Stomach (tissue), 19 donors: ENCODE measurements at places on chromosomes 4 and X. TPM values are rescaled to one million over a fixed set of nuclear protein-coding genes. Genes with fewer than 3 reads are reported as not detected.

AKAP14 gene
- not detected for total RNA-seq

CLDN22 gene
- not detected for total RNA-seq

- DNase-seq, result peak; percentile 74
Measured at GRCh38 chr4:73869130-73870055, at the start of gene CXCL1. Gene CXCL1 (plus strand): TSS chr4:73869393. CDS start chr4:73869471, 78 bp downstream.

GRCh38 chrX:132231587-132231986, 12.3 kb upstream of the RAP2C start:
- DNase-seq, result no peak

DNA sequence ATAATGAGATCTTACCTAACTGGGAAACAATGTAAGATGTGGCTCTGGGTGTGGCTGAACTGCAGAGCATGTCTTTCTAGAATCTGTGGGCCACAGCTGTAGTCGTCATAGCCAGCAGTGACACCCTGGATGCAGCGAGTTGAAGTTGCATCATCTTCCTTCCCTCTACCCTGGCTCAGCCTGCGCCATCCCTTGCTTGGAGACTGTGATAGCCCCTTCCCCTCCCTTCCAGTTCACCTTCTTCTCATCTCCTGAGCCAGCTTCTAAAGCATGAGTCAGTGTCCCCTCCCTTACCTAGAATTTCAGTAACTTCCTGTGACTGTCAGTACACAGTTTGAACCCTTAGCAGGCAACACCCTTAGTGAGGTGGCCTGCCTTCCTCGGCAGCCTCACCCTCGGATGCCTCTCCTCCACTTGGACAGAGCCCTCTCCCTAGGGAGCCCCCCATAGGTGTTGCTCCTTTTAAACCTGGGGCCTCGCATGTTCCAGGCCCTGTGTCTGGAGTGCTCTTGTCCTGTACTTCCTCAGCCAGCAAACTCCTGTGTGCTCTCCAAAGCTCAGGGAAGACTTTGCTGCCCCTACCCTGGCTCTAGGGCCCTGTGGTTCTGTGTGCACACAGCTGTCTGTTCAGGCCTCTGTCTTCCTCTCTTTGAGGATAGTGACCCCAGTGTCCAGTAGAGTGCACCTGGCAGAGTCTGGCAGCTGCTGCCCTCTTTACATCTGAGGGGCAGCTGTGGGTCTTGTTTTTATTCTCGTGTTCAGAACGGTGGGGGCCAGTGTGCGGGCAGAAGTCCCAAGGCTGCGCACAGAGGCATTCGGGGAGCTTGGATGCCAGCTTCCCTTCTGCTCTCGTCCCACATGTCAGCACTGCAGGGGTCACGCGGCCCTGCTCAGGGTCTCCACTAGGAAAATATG, 43.7 kb upstream of the TADA2B start:
- no peak for DNase-seq
